NCI-H1694 (cell line): ENCODE measurements at places on chromosomes 7 and 10.

- DNase-seq, result no peak
These were observed 93.7 kb downstream of the MDFIC start for GRCh38 chr7:115015619-115016018.

GRCh38 chr10:112261281-112261822, 21.8 kb upstream of the TECTB start:
- no peak for DNase-seq

- no peak for DNase-seq
These were observed 4.4 kb upstream of the IRF5 start for GRCh38 chr7:128933180-128933891.

GRCh38 chr7:16023046-16023445, 336.6 kb upstream of the MEOX2 start:
- DNase-seq, result no peak

DNA sequence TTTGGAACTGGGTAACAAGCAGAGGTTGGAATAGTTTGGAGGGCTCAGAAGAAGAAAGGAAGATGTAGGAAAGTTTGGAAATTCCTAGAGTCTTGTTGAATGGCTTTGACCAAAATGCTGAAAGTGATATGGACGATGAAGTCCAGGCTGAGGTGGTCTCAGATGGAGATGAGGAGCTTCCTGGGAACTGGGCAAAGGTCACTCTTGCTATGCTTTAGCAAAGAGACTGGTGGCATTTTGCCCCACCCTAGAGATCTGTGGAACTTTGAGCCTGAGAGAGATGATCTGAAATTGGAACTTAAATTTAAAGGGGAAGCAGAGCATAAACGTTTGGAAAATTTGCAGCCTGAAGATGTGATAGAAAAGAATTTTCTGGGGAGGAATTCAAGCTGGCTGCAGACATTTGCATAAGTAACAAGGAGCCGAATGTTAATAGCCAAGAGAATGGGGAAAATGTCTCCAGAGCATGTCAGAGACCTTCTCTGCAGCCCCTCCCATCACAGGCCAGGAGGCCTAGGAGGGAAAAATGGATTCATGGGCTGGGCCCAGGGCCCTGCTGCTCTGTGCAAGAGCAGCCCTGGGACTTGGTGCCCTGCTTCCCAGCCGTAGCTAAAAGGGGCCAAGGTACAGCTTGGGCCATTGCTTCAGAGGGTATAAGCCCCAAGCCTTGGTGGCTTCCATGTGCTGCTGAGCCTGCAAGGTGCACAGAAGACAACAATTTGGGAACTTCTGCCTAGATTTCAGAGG, 3.6 kb downstream of the PDSS1 start:
- DNase-seq, result no peak

- no peak for DNase-seq
These were observed 199.2 kb upstream of the MAGI2 start for GRCh38 chr7:79652619-79653018.

DNA sequence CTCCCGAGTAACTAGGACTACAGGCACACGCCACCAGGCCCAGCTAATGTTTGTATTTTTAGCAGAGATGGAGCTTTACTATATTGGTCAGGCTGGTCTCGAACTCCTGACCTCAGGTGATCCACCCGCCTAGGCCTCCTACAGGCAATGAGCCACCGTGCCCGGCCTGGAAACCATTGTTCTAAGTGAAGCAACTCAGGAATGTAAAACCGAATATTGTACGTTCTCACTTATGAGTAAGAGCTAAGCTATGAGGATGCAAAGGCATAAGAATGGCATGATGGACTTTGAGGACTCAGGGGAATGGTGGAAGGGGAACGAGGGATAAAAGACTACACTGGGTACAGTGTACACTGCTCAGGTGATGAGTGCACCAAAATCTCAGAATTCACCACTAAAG, 235.1 kb upstream of the AUTS2 start:
- DNase-seq, result no peak

DNA sequence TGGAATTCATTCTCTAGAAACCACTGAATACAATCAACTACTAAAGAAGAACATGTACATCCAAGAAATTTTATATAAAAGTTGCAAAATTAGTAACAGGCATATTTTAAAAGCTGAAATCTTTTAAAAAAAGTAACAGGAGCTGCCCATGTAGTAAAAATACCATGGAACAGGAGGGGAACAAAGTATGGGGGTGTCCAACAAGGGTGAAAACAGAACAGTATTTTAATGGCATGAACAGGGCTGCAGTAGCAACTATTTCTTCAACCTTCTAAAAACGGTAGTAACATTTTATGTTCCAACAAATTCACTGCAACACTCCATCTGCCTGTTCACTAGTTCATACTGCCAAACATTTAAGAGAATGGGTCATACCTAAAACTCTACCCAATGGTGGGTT, 77.0 kb downstream of the ABLIM1 start:
- no peak for DNase-seq

GRCh38 chr7:66921918-66922486, 977 bp downstream of the TMEM248 start:
- no peak for DNase-seq

DNA sequence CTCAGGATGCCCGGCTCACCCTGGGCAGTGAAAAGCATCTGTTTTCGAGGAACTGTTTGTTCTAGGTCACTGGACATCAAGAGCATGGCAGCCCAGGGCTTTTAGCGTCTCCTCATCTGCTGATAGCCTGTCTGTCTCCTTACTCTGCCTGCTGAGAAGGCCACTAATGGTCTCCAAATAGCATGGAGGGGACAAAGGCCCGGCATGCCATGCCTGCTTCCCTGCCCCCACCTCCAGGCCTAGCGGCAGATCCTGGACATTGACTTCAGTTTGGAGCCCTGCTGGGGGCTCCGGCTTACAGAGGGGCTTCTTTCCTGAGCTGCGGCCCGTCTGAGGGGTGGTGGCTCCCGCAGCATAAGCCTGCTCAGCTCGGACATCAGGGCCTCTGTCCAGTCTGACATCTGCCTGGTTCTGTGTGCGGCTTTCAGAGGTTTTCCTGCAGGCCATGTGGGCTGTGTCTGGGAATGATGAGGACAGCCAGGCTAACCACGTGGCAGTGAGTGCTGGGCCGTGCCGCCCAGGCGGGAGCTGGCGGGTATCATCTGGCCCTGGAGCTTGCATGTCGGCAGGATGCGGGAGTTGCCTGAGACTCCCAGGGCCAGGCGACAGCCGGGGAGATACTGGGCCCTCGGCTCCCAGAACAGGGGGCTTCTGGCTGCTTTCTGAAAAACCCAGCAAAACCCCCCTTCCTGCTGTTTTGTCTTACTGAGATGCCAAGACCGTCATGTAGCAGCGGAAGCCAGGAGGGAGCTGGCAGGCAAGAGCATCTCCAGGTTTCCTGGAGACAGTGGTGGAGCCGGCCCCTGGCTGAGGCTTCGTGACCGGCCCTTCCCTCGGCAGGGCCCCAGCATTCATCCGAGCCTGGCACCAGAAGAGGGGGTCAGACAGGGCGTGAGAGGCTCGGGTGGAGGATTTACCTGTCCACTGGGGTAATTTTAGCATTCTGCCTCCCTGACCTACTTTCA, 9.2 kb downstream of the PFKFB3 start:
- DNase-seq, result no peak

DNA sequence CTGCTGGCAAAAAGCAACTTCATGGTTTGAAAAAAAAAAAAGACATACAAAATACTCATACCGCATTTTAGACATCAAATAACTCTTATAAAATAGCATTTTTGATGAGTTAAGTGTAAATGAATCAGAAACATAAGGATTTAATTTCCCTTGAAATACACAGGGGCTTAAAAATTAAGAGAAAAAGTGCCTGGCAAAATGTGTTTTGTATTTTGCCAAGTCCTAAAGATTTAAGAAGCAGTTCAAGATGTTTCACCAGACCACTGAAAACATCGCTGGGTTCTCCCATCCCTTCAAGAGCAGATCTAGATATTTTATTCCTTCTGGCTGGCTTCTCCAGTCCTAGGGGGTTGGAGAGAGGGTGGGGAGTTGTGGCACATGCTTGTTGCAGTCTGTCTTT, 396.4 kb downstream of the INHBA start:
- no peak for DNase-seq

DNA sequence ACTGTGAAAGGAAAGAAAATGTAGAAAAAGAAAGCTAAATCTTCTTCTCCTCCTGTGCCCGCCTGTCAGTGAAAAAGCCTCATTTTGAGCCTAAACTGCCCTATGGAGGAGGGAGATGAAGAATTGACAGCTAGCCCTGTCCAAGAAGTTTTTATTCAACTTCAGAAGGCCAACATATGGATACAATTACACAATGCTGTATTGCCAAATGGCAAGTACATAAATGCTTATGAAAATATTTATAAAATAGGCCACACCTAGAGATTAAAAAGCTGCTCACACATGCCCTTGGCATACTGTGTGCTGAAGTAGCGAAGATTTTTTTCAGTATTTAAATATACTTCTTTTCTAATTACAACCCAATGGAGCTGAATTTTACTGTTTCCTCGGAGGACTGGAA, 65.1 kb upstream of the NEBL start:
- DNase-seq, result no peak

DNA sequence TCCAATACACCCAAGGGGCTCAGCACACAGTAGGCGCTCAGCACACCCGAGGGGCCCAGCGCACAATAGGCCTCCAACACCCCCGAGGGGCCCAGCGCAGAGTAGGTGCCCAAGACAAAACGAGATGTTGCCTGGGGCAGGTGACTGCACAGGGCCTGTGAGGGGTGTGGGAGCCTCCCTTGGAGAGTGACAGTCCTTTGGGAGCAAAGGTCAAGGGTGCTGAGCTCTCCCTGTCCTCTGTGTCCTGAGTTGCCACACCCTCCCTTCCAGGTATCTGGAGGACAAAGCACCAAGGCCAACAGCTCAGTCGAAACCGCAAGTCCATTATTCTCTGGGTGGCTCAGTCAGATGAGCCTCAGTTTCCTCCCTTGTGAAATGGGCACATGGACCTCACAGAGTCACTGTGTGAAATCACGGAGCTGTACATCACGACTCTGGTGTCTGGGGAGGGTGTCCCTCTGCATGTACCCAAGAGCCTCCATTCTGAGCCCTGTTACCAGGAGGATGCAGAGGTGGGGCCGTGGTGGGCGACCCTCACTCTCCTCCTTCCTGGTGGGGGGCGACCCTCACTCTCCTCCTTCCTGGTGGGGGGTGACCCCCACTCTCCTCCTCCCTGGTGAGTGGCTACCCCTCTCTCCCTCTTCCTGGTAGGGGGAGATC, 81.3 kb downstream of the FOXL3 start:
- DNase-seq, result no peak

DNA sequence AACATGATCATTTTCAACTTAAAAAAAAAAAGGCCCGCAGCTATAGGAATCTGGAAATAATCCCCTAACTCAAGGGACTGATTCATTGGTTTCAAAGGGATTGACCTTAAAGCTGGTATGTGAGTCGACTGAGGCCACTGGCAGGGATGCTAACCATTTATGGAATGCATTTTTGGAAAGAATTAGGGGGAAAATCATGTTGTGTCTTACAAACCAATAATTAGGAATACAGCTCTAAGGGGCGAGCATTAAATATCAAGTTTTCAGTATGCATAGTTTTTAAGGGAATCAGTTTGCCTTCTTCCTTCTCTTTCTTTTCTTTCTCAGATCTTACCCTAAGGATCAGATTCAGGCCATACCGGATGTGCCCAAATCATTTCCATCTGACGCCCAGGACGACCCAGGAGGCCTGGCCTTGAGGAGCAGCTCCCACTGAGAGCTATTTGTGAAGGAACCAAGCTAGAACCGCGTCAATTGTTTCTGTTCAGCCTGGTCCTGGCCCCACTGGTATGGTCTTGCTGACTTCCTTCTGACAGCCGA, 48.7 kb downstream of the BPGM start:
- DNase-seq, result no peak

- no peak for DNase-seq
These were observed 1040.1 kb upstream of the LRRN3 start for GRCh38 chr7:110050785-110051184.

DNA sequence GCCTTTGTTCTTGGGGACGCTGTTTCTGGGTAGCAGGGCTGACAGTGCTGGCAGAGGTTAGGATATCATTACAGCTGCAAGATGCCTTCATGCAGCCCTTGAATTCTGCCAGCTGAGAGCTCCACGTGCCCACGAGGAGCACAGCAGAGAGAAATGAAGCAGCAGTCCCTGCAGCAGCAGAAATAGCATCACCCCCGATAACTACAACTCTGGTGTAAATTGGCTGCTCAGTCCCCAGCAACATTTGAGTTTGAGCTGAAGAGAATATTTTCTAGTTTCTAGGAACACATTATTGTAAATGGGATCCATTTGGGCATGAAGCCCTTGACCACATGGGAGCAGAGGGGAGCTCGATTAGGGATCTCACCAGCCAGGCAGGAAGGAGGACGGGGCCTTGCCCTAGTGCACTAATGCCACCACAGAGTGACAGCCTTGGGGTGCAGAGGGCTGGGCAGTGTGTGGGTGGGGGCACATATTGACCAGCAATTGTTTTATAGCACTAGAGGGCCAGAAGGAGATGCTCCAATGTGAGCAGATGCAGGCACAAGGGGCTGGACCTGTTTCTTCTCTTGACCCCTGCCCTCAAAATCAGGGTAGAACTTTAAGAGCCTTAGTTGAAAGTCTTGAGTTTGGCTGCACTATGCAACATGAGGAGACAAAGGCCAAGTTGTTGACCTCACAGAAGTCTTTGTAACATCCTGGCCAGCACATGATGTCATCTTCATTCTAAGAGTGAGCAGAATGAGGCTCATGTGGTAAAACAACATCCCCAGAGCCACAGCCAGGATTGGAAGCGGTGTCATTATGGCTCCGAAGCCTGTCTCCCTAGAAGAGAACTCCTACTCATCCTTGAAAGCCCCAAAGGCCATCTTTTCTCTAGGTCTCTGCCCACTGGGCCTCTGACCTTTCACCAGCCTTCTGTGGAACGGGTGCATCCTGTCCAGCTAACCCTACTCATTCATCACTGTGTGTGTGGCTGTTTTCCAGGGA, 52.6 kb downstream of the ADCY1 start:
- DNase-seq, result no peak

GRCh38 chr10:114024876-114025610, 18.6 kb upstream of the ADRB1 start:
- DNase-seq, result no peak

DNA sequence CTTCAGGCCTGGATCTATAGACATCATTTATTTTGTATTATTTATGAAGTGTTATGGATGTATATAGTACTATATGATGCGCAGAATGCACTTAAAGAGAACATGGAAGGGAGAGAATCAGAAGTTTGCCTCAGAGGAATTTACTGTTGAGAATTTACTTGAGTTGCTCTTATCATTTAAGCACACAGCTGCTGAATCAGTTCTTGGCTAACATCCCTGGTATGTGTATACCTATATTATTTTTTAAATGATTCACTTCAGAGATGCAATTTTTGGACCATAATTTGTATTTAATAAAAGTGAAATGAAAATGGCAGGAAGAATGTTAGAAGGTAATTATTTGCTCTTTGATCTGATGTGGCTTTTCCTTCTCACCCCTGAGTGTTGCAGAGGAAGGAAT, 191.6 kb downstream of the BICC1 start:
- no peak for DNase-seq

- no peak for DNase-seq
These were observed 85.5 kb upstream of the CACUL1 start for GRCh38 chr10:118840071-118840775.

DNA sequence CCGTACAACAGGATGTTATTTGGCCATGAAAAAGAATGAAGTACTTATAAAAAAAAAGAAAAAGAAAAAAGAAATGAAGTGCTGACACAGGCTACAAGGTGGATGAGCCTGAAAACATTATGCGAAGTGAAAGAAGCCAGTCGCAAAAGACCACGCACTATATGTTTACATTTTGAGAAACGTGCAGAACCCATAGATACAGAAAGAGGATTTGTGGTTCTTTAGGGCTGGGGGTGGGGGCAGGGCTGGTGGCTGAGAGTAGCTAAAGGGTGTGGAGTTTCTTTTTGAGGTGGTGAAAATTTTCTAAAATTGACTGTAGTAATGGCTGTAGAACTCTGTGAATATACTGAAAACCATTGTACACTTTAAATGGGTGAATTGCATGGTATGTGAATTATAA, 86.0 kb upstream of the FAM20C start:
- no peak for DNase-seq
